ENCODE measurements at places on chromosomes 16 and 17.

DNA sequence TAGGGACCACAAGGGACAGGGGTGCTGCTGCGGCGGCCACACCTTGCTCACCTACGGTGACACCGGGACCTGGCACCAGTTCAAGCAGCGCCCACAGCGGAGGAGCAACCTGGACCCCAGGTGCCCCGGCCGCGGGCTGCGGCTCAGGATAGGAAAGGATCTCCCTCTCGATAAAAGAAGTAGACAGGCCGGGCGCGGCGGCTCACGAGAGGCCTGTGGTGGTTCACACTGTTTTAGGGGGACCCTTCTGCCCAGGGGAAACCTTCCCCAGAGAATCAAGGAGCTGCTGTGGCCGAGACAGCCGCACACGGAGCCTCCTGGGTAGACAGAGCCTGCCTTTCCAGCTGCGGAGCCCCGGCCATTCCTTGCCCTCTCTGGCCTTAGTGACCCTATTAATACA lies 17.9 kb upstream of the ATP2A3 start:
- DNase-seq: no peak

- DNase-seq: no peak
Measured at GRCh38 chr16:11177578-11178160, 78.3 kb downstream of the SOCS1 start.

DNA sequence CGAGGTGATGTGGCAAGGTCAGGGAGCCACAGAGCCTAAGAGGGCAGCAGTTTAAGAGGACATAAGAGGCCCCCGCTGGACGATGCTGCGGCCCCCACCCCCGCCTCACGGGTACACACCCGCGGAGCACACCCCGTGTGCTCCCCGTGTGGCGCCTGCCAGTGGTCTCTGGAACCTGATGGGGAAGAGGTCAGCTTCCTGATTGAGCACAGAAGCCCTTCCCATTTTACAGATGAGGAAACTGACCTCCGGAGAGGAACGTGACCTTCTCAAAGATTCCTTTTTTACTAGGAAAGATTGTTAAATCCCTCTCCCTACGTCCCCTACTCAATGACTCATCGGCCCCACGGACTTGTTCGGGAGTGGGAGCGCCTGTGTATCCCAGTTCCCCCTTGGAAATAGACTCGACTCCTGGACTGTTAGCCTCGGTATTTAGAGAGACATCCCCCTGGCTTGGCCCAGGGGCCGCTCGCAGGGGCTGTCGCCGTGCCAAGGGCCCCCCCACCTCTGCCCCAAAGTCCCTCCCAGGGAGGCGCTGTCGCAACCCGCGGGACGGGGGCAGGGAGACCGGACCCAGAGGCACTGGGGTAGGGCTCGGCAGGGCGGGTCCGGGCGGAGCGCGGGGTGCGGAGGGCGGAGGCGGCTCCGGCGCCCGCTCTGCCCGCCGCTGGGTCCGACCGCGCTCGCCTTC lies at the start of gene ABCC3:
Gene ABCC3, plus strand, starts transcription at position 658 of the 691 bp plus-strand sequence. CDS start 56 bp downstream, outside the sequence.
- peak; percentile 76 for DNase-seq

- no peak for DNase-seq
Measured at GRCh38 chr16:25692742-25693508, 1.2 kb downstream of the HS3ST4 start.

- peak; percentile 8 for DNase-seq
Measured at GRCh38 chr16:30777591-30778297, 9.3 kb downstream of the ZNF629 start.

DNA sequence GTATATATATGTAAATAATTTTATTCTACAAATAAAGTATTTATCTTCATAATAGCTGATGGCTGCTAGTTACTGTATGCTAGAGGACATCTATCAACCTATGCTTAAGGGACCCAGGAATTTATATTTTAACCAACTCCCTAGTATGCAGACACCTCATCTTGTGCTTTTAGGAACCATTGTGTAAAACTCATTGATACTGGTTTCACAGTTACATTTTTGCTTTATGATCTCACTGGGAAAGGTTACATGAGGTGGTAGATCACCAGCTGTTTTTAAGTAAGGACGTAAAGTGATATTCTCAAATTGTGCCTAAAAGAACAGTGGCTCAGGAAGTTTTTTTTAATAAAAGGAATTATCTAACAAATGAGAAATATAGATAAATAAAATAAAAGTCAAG lies 56.4 kb downstream of the VMP1 start:
- peak; percentile 86 for DNase-seq

Data from EH (cell line).